Activated CD4-positive, alpha-beta T cell treated with anti-CD3 and anti-CD28 coated beads, Interleukin-2, Interleukin-6, amounts not matched to agents 100 ng/mL and 50 ng/mL, durations not matched to agents 16 hours and 8 hours (primary cell): ENCODE measurements at places on chromosomes 13 and 19.

GRCh38 chr19:7722231-7722651, 9.7 kb downstream of the CLEC4G start:
- no peak for DNase-seq

- DNase-seq, result no peak
These were observed 61.5 kb upstream of the TDRD3 start for GRCh38 chr13:60335531-60335930.

DNA sequence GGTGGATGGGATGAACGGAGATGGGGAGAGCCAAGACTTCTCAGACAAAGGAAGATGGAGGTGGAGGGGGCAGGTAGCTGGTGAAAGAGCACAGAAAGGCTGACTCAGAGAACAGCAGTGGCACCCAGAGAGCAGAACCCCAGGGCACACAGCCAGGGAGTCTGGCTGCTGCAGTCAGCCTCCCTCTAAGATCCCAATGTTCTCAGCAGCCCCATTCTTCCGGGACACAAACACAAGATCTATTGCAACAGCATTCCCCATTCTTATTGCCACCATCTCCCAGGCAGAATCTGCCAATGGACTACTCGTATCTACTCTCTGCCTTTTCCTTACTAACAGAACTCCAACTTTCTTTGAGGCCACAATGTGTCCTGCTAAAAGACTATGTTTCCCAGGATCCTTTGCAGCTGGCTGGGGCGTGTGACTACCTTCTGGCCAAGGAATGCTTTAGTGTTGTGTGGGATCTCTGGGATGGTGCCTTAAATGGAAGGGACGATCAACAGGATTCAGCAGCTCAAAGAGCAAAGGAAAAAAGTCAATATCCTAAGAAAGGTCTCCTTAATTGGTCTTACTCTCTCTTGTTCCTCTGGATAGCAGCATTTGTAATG, 7.5 kb downstream of the THAP8 start:
- no peak for DNase-seq

DNA sequence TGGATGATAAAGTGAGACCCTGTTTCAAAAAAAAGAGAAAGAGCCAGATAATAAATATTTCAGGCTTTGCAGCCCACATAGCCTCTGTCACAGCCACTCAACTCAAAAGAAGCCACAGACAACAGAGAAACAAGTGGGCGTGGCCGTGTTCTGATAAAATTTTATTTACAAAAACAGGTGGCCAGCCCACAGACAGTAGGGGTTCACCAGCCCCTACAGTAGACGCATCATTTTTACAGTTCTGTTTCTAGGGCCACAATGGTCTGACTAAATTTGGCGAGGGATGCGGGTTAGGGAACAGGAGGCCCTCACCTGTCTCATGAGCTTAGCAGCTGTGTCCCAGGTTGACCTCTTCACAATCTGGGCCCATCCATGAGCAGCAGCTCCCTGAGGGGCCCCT, 59.5 kb downstream of the ARHGEF18 start:
- DNase-seq, result no peak

- no peak for DNase-seq
These were observed 673.1 kb downstream of the DIAPH3 start for GRCh38 chr13:59490651-59491050.

- DNase-seq, result no peak
These were observed 47.0 kb upstream of the USPL1 start for GRCh38 chr13:30570691-30571090.

DNA sequence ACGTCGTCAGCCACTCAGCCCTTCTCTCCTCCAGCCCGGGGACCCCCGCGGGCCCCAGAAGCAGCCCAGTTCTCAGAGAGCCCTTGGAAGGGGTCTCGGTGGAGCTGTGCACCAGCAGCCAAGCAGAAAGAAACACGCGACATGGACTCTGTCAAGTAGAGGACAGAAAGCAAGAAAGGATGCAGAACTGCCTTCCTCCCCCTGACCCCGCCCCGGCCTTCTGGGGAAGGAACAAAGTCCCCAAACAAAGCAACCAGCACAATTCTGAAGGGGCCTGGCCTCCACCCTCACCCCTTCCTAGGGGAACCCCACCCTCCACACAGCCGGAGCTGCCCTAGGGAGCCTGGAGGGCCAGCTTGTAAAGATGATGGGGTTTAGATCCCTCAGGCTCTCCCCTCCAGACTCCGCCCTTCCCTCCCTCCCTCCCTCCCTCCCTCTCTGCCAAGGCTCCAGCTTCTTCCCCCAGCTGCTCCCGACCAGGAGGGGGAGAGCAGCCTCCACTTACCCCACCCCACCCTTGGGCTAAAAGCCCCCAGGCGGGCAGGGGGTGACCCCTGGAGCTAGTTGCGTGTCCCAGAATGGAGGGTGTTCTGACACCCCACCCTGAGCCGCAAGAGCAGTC, 7.8 kb downstream of the LYL1 start:
- DNase-seq, result peak; percentile 13

DNA sequence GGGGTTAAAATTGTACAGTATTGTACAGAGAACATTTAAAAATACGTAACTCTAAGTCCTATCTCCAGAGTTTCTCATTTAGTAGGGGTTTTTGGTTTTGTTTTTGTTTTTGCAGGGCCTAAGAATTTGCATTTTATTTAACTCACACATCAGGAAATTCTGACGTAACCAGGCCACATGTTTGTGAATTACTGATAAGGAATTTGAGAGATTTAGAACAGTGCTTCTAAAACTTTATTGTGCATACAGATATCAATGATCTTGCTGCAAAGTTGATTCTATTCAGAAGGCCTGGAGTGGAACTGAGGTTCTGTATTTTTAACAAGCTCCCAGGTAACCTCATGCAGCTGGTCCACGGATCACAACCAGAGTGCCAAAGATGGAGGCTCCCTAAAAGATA, 49.3 kb downstream of the LIG4 start:
- no peak for DNase-seq

GRCh38 chr19:43700395-43701000, 15.4 kb upstream of the IRGC start:
- DNase-seq, result no peak

- peak; percentile 63 for DNase-seq
These were observed 5.3 kb downstream of the RNASEH2B start for GRCh38 chr13:50914848-50915247.
